Fibroblast of skin of scalp (primary cell): ENCODE measurements at places on chromosomes 6 and 20.

DNA sequence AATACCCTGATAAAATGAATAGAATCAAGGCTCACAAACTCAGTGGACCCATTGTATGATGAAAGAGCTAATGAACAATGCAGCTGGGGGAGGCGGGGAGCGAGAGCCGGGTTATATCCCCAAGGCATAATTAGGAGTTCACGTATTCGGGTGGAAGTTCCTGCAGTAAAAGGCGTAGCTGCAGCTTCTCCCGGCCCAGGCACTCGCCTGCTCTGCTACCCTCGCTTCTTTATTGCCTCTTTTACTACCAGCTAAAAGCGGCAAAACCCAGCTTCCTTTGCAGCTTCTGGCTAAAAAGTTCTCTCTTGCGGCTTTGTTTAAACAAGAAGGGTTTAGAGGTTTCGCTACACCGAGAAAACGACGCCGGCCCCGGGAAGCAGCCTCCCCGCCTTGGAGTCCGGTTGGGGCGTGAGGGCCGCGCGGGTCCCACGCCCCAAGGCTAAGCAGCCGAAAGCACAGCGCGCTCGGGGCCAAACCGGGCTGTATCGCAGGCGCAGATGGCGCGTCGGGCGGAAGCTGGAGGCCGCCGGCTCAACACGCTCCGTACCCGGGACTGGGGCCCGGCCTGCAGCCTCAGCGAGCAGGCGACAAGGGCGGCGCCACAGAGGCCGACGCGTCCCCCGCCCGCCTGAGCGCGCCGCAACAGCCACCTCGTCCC is 1.6 kb downstream of the ZBTB2 start:
- peak; percentile 83 for DNase-seq

GRCh38 chr6:3918469-3918868 is 69.3 kb downstream of the FAM50B start:
- no peak for DNase-seq

- DNase-seq = peak; percentile 3
These were observed 61.6 kb downstream of the GRM1 start for GRCh38 chr6:146090474-146090873.

DNA sequence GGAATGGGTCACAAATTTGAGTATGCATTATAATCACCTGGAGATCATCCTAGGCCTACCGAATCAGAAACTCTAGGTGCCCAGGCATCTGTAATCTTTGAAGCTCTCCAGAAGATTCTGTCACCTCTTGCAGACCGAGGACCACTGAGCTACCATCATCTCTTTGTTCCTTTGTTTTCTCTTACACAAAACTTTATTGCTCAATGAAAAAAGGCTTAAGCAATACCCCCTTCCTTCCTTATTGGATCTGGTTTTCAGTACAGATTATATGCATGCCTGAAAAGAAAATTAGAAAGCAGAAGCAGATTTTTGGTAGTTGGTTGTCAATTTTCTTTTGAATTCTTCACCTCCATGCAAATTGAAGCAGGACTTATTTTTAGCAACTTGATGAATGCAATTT is 31.3 kb downstream of the STX11 start:
- no peak for DNase-seq
